ENCODE measurements at places on chromosomes 6 and 20. TPM values are rescaled to one million over a fixed set of nuclear protein-coding genes. Genes with fewer than 3 reads are reported as not detected.

The ACTL10 gene
- total RNA-seq, result 4.5 TPM

The SLX4IP gene
- total RNA-seq, result 6.2 TPM

GRCh38 chr20:1280195-1281102 is 14.4 kb downstream of the SNPH start:
- no peaks in the 10 kb centered on the region for H3K27me3 ChIP-seq
- H3K27ac ChIP-seq, result no peak overlapping the region
- DNase-seq, result no peak
- H3K36me3 ChIP-seq, result no peaks in the 10 kb centered on the region

DNA sequence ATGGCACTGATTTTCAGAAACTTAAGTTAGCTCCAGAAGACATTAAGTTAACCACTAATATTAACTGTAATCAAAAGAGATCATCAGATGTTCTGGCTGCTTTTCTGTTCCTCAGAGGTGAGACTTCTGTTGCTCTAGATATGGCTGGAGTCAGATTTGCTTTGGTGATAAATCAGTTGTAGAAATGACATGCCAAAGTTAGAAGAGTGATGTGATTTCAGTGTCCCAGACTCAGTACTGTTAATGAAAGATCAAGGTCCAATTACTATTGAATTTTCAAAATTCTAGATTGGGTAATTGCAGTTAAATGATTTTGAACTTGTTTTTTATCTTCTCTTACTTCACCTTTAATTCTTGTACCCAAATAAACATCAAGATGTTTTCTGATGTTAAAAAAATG is 402.4 kb upstream of the SYNCRIP start:
- H3K27ac ChIP-seq, result no peak overlapping the region
- no peak for DNase-seq
- H3K4me1 ChIP-seq, result no peaks in the 10 kb centered on the region
- no peak overlapping the region for H3K4me3 ChIP-seq
- no peaks in the 10 kb centered on the region for H3K36me3 ChIP-seq
- H3K27me3 ChIP-seq, result no peaks in the 10 kb centered on the region

GRCh38 chr6:3046295-3046694 is 22.0 kb upstream of the RIPK1 start:
- H3K4me1 ChIP-seq, result peaks cover 2% of the 10 kb centered on the region
- peaks cover 20% of the 10 kb centered on the region for H3K27me3 ChIP-seq
- no peak overlapping the region for H3K4me3 ChIP-seq
- no peaks in the 10 kb centered on the region for H3K36me3 ChIP-seq
- no peak overlapping the region for H3K27ac ChIP-seq
- no peak for DNase-seq

GRCh38 chr6:96162711-96163120 is 146.9 kb downstream of the FUT9 start:
- H3K36me3 ChIP-seq, result no peaks in the 10 kb centered on the region
- DNase-seq, result no peak
- no peak overlapping the region for H3K27ac ChIP-seq
- H3K27me3 ChIP-seq, result no peaks in the 10 kb centered on the region
